C1 segment of cervical spinal cord (tissue), 14 donors: ENCODE measurements at places on chromosomes 4 and X.

- no peak for DNase-seq
Observed at GRCh38 chr4:43277003-43277402, 384.5 kb downstream of the GRXCR1 start.

DNA sequence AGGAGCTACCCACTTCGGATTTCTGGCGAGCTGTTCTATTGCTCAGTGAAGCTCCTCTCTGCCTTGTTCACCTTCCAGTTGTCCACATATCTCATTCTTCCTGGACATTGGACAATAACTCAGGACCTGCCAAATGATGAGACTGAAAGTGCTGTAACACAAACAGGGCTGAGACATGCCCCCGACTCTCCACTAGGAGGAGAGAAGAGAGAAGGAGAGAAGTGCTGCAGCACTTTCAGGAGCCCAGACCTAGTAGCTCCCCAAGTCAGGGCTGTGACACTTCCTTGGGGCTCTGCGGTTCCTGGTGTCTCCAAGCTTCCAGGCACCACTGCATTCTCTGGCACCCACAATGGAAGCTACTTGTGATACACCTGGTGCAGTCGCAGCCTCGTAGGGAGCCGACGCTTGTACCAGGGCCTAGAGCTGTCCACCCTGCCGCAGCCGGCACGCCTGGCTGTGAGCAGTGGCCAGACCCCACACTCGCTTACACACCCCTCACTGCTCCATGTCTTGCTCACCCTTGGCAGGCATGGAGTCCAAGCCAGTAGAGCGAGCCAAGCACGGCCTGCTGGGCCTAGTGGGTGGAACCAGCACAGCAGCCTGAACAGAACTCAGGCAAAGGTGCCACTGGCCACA lies 234.9 kb downstream of the TECRL start:
- DNase-seq: no peak

DNA sequence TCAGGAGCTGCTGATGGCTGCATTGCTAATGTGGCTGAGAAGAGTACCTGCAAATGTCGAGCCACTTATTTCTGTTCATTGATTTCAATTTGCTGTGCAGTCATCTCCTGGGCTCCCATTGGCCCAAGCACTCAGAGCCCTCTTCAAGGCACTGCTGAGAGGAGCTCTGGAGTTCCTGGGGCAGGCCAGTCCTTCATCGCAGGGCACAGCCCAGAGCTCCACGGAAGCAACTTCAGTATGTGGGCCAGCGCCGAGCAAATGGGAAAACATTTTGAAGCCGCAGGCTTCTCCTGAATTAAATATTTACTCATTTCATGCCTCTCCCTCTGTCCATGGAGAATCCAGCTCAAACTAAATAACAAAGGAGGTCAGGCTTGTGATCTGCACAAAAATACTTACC lies 383.3 kb downstream of the BCOR start:
- no peak for DNase-seq

GRCh38 chr4:6556263-6556662 lies 18.7 kb upstream of the MAN2B2 start:
- DNase-seq: no peak

GRCh38 chr4:142353149-142353738 lies 492.9 kb downstream of the INPP4B start:
- no peak for DNase-seq

DNA sequence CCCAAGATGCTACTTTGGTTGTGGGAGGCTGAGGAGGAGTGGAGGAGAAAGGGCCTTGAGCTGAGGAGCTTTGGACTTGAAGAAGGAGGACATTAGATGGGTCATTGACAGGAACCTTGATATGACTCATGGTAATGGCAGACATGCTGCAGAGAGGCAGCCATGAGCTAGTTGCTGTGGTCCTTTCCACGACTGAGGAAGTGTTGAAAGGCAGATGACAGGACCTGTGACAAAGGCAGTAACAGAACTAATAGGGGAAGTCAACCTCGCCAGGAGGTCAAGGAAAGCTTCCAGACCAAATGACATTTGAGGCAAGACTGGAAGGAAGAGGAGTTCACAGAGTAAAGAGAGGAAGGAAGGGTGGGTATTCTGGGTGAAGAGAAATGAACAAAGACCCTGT lies 7.6 kb upstream of the XPNPEP2 start:
- DNase-seq: no peak
